ENCODE measurements at places on chromosomes 11 and 22. TPM values are rescaled to one million over a fixed set of nuclear protein-coding genes. Genes with fewer than 3 reads are reported as not detected.
A peak's percentile ranks its signal among the peaks of the same experiment; 100 is the strongest.

- DNase-seq, result no peak
- no peak overlapping the region for H3K27ac ChIP-seq
- H3K4me3 ChIP-seq, result no peak overlapping the region
- no peaks in the 10 kb centered on the region for H3K4me1 ChIP-seq
These were observed 13.4 kb upstream of the SEPTIN5 start for GRCh38 chr22:19700790-19701419.

UCP3 gene
- 1.1 TPM for polyA plus RNA-seq

- H3K27me3 ChIP-seq, result no peaks in the 10 kb centered on the region
- H3K4me1 ChIP-seq, result no peaks in the 10 kb centered on the region
- no peaks in the 10 kb centered on the region for H3K36me3 ChIP-seq
- no peak for DNase-seq
- H3K4me3 ChIP-seq, result no peak overlapping the region
These were observed 540.3 kb upstream of the LUZP2 start for GRCh38 chr11:23956586-23956985.

SLC17A6 gene
- not detected for polyA plus RNA-seq

P4HA3 gene
- 34.1 TPM for polyA plus RNA-seq

GRCh38 chr22:44024288-44024921, at the start of gene PARVB:
Gene PARVB, plus strand, starts transcription at chr22:44024302. Its CDS starts 38 bp downstream, at chr22:44024340.
- peaks cover 60% of the 10 kb centered on the region for H3K4me1 ChIP-seq
- DNase-seq, result no peak
- no peaks in the 10 kb centered on the region for H3K27me3 ChIP-seq
- H3K36me3 ChIP-seq, result no peaks in the 10 kb centered on the region
- H3K4me3 ChIP-seq, result peak within 1 kb of the TSS; percentile 66

OR51B4 gene
- 0.08 TPM for polyA plus RNA-seq

- H3K4me1 ChIP-seq, result peaks cover 10% of the 10 kb centered on the region
- H3K4me3 ChIP-seq, result no peak overlapping the region
- H3K36me3 ChIP-seq, result peaks cover 6% of the 10 kb centered on the region
These were observed 19.4 kb upstream of the CABP7 start for GRCh38 chr22:29700206-29700899.

- DNase-seq, result peak; percentile 56
- no peak overlapping the region for H3K27ac ChIP-seq
- no peaks in the 10 kb centered on the region for H3K27me3 ChIP-seq
- no peaks in the 10 kb centered on the region for H3K4me1 ChIP-seq
These were observed 10.2 kb downstream of the PCNX3 start for GRCh38 chr11:65625628-65626342.

DNA sequence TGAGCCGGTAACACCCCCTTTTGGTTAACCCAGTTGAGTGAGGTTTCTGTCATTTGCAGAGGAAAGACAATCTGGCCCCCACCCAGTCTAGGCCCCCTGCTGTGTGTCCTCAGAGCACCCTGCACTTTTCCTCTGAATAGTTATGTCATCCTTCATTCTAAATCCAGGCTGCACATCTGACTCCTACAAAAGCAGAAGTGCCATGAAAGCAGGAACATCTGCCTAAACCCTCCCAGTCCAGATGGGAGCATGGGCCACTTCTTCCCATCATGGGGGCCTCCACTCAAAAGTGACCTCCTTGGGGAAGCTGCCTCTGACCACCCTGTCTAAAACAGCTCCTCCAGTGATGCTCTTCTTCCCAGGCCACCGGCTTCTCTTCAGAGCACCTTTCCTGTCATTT, 53.7 kb upstream of the HMGXB4 start:
- DNase-seq, result no peak
- no peak overlapping the region for H3K4me3 ChIP-seq
- H3K4me1 ChIP-seq, result no peaks in the 10 kb centered on the region

DNA sequence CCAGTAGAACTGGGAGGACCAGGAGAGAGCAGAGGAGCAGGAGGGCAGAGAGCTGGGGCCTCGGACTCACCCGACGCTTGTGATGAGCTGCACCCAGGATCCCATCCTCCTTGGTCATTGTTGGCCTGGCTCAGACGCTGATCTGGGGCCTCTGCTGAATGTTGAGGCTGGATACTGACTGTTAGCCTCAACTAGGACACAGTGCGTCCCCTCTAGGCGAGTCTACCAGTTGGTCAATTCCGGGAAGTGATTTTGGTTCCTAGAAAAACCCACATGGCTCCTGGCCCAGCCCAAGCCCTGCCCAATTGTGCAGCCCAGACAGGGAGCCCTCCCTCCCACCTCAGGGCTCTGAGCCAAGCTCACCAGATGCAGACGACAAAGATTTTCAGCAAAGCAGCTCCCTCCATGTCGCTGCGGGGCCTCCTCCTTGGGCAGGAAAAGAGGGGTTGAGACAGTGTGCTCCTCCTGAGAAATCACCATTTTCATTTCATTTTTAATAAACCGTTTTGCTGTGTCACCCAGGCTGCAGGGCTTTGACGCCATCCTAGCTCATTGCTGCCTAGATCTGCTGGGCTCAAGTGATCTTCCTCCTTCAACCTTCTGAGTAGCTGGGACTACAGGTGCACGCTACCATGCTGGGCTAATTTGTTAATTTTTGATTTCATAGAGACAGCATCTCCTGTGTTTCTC, at the start of gene APOL4:
Gene APOL4 (minus strand): TSS at position 180 of the 690 bp plus-strand sequence. CDS start 75 bp downstream, at position 105.
- no peak within 1 kb of the TSS for H3K27ac ChIP-seq
- DNase-seq, result no peak
- peaks cover 2% of the 10 kb centered on the region for H3K27me3 ChIP-seq
- peaks cover 16% of the 10 kb centered on the region for H3K4me1 ChIP-seq
- no peaks in the 10 kb centered on the region for H3K36me3 ChIP-seq

KCNJ1 gene
- polyA plus RNA-seq, result not detected

DNA sequence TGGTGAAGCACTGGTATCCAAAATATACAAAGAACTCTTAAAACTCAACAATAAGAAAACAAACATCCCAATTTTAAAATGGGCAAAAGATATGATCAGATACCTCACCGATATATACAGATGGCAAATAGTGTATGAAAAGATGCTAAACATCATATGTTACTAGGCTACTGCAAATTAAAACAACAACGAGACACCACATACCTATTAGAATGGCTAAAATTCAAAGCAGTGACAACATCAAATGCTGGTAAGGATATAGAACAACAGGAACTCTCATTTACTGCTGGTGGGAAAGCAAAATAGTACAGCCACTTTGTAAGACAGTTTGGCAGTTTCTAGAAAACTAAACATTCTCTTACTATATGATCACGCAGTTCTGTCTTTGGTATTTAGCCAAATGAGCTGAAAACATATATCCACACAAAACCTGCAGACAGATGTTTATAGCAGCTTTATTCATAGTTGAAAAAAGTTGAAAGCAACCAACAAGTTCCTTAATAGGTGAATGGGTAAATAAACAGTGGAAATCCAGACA, 38.5 kb downstream of the SIK3 start:
- H3K36me3 ChIP-seq, result no peaks in the 10 kb centered on the region
- no peak overlapping the region for H3K4me3 ChIP-seq
- no peaks in the 10 kb centered on the region for H3K27me3 ChIP-seq
- H3K4me1 ChIP-seq, result peaks cover 17% of the 10 kb centered on the region
- no peak overlapping the region for H3K27ac ChIP-seq
- peak; percentile 43 for DNase-seq

DNA sequence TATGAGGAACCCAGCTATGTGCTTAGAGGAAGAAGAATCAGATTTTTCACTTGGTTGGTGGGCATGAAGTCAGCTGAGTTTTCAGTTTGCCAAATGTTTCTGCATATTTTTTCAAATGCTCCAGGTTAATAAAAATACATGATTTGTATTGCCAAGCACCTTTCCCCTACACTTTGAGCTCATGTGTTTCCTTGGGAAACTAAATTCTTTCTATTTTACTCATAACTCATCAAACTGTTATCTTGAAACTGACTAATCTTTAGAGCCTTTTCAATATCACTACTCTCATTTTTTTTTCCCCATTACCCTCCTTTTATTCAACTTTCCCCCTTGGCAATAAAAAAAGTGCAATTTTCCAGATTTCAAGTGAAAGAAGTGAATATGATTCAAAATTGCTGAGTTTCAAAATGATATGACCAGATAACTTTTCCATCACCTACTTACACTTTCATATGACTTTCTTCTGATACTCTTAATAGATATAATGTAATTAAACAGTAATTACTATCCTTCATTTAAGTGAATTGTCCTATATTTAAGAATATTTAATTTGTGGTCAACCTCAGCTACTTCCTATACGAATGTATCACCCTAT, 91.9 kb upstream of the SOX6 start:
- no peak for DNase-seq
- H3K4me1 ChIP-seq, result no peaks in the 10 kb centered on the region
- H3K36me3 ChIP-seq, result no peaks in the 10 kb centered on the region
- H3K27me3 ChIP-seq, result no peaks in the 10 kb centered on the region

DNA sequence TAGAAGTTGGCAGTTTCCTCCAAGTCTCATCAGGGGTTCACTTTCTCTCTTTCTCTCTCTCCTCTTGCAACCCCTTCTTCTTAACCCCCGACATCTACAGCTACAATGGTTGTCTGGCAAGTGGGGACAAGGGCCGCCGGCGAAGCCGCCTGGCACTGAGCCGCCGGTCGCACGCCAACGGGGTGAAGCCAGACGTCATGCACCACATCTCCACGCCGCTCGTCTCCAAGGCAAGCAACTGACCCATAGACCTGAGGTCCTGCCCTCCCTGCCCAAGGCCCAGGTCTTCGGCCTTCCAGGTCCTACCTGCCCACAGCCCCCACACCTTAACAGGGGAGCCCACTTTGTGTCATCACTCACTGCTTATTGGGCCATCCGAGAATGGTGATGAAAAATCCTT, 4.4 kb downstream of the PELI3 start:
- peaks cover 10% of the 10 kb centered on the region for H3K4me1 ChIP-seq
- no peaks in the 10 kb centered on the region for H3K27me3 ChIP-seq
- DNase-seq, result no peak
- no peak overlapping the region for H3K4me3 ChIP-seq

FAM111B gene
- 2.7 TPM for polyA plus RNA-seq

- no peak overlapping the region for H3K4me3 ChIP-seq
- no peaks in the 10 kb centered on the region for H3K36me3 ChIP-seq
- no peak overlapping the region for H3K27ac ChIP-seq
- DNase-seq, result no peak
- H3K4me1 ChIP-seq, result peaks cover 12% of the 10 kb centered on the region
These were observed 41.2 kb upstream of the MICAL2 start for GRCh38 chr11:12069066-12069676.

DNA sequence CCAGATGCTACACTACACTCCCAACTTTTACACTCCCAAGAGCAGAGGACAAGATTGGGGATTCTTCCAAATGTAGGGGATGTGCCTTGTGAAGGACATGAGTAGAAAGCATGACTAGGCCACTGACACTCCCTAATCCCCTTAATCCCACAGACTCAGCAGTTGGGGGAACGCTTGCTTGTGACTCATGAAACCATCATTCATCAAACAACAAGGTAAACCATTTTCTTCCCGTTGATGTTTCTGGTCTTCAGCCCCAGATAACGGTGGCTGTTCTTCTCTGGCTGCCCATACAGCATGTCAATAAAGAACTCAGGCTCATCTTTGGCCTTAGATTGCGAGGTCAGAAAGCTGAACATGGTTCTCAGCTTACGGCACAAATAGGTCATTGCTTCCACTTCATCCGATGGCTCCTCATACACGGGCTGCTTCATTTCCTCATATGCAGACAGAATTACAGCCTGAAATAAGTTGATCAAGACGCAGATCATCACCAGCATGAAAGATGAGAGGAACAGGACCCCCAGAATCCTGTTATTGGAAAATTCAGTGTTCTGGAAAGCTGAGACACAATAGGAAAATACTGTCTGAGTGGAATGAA, 6.4 kb upstream of the CDPF1 start:
- no peak for DNase-seq
- H3K27ac ChIP-seq, result no peak overlapping the region
- H3K4me1 ChIP-seq, result no peaks in the 10 kb centered on the region
- H3K36me3 ChIP-seq, result no peaks in the 10 kb centered on the region

DNA sequence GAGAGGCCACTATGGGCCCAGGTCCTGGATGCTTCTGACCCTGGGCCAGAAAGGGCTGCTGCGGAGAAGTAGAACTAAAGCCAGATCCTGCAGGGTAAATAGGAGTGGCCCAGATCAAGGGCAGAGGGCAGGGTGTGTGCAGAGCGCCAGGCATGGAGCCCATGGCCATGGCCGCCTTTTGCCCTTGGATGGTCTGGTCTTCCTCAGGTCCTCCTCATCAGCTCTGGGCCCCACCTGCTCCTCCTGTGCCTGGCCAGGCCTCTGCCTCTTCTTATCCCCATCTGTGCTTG, 277.6 kb downstream of the BRD1 start:
- DNase-seq, result no peak
- H3K4me3 ChIP-seq, result no peak overlapping the region
- H3K36me3 ChIP-seq, result no peaks in the 10 kb centered on the region
- no peaks in the 10 kb centered on the region for H3K4me1 ChIP-seq
- H3K27me3 ChIP-seq, result no peaks in the 10 kb centered on the region
- H3K27ac ChIP-seq, result no peak overlapping the region

- no peaks in the 10 kb centered on the region for H3K27me3 ChIP-seq
- peaks cover 32% of the 10 kb centered on the region for H3K4me1 ChIP-seq
- H3K27ac ChIP-seq, result no peak overlapping the region
- no peak overlapping the region for H3K4me3 ChIP-seq
These were observed 28.8 kb downstream of the ACER3 start for GRCh38 chr11:76889411-76889975.

DNA sequence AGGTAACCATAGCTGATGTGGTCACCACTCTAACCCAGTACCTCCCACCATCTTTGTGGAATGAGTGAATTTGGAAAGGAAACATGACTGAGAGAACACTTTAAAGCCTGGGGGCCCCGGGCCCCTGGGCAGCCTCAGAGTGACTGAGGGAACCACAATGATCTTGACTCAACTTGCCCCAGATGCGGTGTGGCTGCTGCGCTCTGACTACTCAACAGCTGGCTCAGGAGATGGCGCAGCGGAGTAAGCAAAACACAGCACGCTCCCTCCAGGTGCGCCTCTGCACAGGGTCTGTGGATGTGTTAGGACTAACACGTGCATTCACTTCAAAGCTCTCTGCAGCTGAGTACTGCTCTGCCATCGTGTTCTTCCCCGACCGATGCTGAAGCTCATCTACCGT, 5.9 kb downstream of the RNF215 start:
- no peak overlapping the region for H3K27ac ChIP-seq
- DNase-seq, result no peak
- H3K36me3 ChIP-seq, result peaks cover 29% of the 10 kb centered on the region
- H3K4me1 ChIP-seq, result peaks cover 3% of the 10 kb centered on the region

- no peaks in the 10 kb centered on the region for H3K4me1 ChIP-seq
- H3K4me3 ChIP-seq, result no peak overlapping the region
- H3K36me3 ChIP-seq, result no peaks in the 10 kb centered on the region
- H3K27ac ChIP-seq, result no peak overlapping the region
- H3K27me3 ChIP-seq, result peaks cover 11% of the 10 kb centered on the region
These were observed 3.4 kb downstream of the MMP3 start for GRCh38 chr11:102840018-102840417.

GRCh38 chr11:115912484-115912945, 408.3 kb upstream of the CADM1 start:
- H3K27ac ChIP-seq, result no peak overlapping the region
- H3K4me1 ChIP-seq, result no peaks in the 10 kb centered on the region
- H3K36me3 ChIP-seq, result no peaks in the 10 kb centered on the region
- H3K27me3 ChIP-seq, result no peaks in the 10 kb centered on the region
- no peak overlapping the region for H3K4me3 ChIP-seq

SMTNL1 gene
- polyA plus RNA-seq, result not detected

GRCh38 chr11:15484398-15484797, 369.7 kb downstream of the INSC start:
- no peak overlapping the region for H3K27ac ChIP-seq
- H3K27me3 ChIP-seq, result no peaks in the 10 kb centered on the region
- H3K4me1 ChIP-seq, result no peaks in the 10 kb centered on the region
- DNase-seq, result no peak
- H3K36me3 ChIP-seq, result no peaks in the 10 kb centered on the region
- no peak overlapping the region for H3K4me3 ChIP-seq

- peaks cover 15% of the 10 kb centered on the region for H3K4me1 ChIP-seq
- H3K27me3 ChIP-seq, result no peaks in the 10 kb centered on the region
- H3K27ac ChIP-seq, result no peak overlapping the region
These were observed 26.8 kb upstream of the ME3 start for GRCh38 chr11:86699040-86699791.
